Left colon (tissue), 2 donors: ENCODE measurements at places on chromosomes 1 and 21.

DNA sequence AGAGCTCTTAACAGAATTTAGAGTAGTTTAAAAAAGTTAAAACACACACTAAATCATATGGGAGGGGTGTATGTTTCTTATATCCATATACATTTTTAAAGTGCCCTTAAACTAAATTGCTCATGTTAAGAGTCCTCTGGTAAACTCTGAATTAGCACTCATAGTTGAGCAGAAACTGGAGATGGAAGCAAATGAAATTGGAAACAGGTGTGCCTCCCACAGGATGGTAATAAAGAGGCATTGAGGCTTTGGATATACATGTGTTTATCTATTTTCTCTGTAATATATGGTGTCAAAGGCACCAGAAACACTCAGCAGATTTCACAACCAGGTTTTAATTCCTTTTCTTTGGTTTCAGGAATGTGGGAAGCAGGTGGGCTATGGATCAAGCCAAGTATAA lies 188.6 kb downstream of the HS2ST1 start:
- DNase-seq: no peak

GRCh38 chr1:45926330-45926729 lies 122.9 kb downstream of the MAST2 start:
- DNase-seq: no peak

DNA sequence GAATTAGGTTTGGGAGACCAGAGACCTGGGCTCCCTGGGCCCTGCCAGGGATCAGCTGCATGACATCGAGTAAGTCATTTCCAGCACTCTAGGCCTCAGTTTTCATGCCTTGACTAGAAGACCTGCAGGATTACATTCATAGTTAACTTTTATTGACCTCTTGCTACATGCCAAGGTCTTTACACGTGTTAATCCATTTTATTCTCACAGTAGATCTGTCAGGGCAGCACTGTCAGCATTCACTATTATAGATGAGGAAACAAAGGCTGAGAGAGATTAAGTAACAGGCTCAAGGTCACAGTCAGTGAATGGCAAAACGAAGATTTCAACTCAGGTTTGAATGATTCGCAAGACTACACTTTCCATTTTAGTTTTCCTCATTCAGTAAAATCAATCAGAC lies 37.0 kb downstream of the PGM1 start:
- no peak for DNase-seq

DNA sequence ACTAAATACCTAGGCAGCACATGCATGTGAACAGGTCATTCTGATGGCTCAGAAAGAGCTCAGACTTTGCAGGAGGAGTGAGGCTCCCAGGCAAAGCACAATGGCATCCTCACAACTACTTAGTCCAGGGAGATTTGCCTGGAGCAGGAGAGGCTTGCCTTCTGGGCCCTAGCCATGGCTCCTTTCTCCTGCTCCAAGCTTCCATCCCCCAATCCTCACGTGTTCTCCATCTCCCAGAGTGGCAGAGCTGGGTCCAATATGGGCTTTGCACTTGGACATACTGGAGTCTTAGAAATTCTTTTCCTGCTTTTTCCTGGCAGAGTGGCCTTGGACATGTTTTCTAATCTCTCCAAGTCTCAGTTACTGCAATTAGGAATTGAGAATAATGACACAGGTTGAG lies 15.8 kb downstream of the MYBPH start:
- DNase-seq: no peak

DNA sequence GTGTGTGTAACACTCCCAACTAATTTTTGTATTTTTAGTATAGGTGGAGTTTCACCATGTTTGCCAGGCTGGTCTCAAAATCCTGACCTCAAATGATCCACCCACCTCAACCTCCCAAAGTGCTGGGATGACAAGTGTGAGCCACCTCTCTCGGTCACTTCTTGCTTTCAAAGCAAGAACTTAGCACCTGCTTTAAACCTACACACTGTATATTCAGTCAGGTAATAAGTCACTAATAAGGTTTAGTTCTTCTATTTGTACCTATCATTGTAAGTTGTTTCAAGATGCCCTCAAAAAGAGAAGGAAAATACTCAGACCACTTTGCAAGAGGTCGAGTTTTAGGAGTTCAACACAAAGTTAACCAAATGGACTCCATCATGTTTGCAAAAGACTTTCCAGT lies 431.3 kb downstream of the MRPL39 start:
- DNase-seq: no peak

- no peak for DNase-seq
Observed at GRCh38 chr1:118042501-118042900, 113.0 kb downstream of the WDR3 start.

- no peak for DNase-seq
Observed at GRCh38 chr1:99173900-99174299, 90.4 kb upstream of the PLPPR4 start.

- DNase-seq: no peak
Observed at GRCh38 chr1:189678779-189679178, 798.9 kb downstream of the BRINP3 start.

DNA sequence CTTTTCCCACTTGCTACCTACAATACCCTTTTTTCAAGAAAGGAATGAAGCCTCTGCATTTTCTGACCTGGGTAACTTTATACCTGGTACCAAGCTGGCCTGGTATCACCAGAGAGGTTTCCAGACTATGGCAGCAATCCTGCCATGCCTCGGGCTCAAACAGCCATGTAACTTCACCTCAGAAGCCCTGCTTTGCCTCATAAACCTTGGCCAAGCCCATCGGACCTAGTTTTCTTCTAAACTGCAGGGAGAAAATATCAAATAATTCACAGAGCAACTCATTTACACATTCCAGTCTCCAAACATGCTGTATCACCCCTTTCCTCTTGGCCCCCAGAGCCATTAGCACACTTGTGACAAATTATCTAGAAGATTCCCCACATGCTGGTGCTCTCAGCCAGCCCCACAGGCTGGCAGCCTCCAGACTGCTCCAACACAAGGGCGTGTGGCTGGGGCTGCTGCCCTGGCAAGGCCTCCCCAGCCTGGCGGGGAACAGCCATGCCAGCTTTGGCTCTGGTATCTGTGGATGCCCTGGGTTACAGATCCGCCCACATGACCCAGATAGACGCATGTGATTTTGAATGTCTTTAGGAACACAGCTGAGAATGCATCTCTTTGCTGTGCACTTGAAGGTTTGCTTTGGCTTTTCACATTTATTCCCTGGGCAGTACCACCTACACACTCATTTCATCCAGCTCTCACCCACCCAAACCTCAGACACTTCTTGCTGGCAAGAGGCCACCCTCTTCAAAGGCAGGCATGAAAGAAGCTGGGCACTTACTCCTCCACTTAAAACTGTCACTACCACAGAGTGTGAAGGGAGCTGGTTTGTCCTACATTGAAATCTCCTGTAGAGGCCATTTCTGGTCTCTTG lies 70.0 kb upstream of the BCAR3 start:
- no peak for DNase-seq

- no peak for DNase-seq
Observed at GRCh38 chr1:24860841-24861240, 69.2 kb downstream of the RUNX3 start.

DNA sequence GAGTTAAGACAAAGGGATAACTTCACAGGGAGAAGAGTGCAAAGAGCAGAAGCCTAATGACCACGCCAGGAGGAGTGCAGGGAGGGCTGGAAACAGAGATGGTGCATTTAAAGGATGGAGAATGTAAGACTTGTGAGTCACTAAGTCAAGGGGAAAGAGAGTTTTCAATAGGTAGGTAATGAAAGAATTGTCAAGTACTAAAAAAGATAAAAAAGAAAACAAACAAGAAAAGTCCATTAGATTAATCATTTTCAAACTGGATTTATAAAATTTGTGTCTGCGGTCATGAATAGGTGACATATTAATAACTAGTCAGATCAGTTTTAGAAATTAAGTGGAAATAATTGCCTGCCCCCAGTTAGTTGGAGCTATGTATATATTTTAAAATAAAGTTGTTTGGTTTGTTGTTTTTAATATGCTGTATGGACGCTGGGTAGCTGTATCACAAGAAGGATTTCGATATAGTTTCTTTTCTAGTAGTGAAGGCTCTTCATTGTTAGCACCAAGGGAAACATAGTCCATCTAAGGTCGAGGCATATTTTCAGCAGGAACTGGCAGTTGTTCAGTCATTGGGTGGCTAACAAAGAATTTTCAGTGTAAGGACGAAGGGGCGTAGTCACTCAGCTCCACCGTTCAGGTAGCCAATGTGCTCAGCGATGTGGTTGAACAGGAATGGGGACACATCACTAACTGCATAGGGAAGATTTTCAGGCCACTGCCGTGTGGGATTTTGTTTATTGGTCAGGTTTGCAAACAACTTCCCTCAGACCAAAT lies 203.0 kb downstream of the TGFB2 start:
- no peak for DNase-seq

DNA sequence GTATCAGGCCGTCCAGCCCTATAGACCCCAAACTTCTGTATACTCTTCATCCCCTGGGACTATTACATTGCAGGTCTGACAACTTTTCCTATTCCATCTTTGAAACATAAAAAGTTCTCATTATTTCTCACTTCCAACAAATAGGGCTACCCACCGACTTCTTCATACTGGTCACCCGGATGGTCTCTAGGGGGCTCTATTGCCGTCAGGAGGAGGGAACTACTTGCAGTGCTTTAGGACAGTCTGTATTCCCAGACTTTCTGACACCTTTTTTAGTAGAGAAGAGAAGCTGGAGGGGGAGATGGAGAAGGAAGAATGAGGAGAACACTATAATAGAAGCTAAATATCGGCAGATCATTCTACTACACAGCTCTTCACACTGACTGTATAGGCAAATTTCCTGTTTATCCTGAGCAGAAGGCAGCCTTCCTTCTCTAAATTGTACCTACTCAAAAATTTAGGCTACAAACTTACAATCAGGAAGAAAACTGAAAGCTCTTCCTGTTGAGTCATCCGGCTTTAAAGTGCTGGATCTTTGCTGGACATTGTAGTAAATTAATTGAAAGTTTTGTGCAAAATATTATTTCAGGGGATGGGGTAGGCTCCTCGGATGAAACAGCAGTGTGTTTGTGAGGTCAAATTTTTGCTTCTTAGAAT lies 54.6 kb downstream of the CDC7 start:
- DNase-seq: no peak

DNA sequence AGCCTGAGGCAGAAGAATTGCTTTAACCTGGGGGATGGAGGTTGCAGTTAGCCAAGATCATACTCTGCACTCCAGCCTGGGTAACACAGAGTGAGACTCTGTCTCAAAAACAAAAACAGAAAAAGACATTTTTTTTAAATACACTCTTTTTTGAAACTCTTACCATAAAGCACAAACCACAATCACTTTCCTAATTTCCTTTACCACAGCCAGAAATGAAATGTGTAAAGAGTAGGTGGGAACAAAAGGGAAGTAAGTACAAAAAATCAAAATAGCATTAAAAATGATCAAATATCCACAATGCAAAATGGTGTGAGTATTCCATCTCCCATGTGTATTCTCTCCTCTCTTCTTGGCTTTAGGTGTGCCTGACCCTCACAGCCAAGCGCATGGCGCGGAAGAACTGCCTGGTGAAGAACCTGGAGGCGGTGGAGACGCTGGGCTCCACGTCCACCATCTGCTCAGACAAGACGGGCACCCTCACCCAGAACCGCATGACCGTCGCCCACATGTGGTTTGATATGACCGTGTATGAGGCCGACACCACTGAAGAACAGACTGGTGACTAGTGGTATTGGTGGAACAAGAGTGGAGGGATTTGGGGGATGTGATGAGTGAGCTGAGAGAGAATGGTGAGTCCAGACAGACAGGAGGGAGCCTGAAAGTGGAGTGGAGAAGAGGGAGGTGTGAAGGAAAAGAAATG lies 14.9 kb downstream of the ATP1A4 start:
- no peak for DNase-seq

DNA sequence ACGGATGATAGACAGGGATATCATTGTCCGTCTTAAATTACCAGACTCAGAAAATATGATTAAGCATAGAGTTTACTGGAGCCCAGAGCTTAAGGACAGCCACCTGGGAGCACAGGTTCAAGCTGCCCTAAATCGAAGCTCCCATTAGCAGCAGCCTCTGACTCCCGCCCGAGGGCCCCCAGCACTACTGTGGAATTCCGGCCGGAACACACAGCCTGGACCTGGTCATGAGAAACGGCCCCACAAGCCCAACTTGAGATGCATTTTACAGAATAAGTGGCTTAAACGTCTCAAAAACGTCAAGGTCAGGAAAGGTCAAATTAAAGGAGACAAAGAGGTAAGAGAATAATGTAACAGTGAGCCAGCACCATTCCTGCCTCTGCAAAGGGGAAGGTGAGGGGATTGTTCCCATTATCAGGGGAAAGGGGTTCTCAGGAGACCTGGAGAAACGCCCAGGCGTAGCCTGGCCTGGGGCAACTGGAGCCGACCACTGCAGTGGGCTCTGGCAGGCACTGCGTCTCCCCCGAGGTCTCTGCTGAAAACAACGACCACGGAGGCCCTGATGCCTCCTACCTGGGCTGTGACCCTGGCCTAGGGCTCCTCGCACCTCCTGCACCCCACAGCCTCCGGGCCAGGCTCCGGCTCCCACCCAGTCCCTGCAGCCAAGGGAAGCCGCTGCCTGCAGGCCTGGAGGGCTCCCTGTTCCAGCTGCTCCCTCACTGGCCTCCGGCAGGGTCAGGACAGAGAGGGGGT lies 11.5 kb upstream of the COL6A1 start:
- DNase-seq: no peak

DNA sequence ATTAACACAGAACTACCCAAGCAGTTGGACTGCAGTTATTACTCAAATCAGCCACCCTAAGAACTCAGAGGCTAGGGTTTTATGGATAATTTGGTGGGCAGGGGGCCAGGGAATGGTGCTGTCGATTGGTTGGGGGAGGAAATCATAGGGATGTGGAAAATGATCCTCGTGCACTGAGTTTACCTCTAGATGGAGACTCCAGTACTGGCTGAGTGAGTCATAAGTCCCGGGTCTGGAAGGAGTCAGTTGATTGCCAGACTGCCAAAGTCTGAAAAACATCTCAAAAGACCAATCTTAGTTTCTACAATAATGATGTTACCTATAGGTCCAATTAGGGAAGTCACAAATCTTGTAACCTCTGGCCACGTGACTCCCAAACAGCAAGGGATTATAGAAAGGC lies 257.5 kb upstream of the PRMT6 start:
- no peak for DNase-seq

- no peak for DNase-seq
Observed at GRCh38 chr1:233105225-233105624, 154.8 kb downstream of the NTPCR start.

DNA sequence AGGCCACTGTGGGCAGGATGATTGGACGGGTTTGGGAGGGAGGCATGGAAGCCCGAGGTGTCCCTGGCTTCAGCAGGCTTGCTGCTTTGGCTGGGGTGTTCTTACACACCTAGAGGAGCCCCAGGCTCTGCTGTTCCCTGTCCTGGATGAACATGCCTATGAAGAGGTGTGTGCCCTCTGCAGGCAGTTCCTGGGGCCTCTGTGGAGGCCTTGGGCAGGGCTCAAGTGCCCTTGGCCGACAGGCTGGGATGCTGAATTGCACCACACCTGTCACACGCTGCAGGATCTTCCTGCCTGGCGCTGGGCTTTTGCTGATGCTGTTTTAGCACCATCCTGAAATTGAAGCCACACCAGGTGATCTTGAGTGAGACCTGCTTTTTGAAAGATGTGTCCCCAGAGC lies 415.0 kb upstream of the VAMP3 start:
- no peak for DNase-seq

GRCh38 chr1:4754816-4755215 lies 100.4 kb downstream of the AJAP1 start:
- DNase-seq: no peak
